HL-60 (cell line): ENCODE measurements at places on chromosomes 7 and 10.

DNA sequence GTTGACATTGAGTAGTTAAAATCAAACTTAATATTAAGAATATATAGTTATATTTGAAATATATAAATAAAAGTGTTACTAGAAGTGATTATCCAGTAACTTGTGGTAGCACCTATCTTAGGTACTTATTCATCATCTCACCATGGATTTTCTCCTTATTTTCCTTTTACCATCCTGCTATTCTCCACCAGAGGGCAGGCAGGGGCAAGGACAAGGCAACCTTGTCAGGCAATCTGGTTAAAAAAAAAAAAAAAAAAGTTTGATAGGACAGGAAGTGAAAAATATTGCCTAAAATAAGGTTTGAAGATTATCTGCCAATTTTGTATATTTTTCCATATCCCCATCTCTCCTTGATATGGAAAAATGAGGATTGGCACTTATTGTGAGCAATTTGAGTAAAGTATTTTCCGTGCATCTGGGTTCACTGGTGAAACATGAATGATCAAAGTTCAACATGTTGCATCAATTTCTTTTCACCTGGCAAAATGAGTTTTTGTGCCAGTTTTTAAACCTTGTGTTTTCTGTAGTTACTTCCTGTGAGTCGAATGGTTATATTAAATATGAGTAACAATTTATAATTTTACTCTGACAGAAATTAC is 256.7 kb downstream of the AGMO start:
- peak; percentile 22 for DNase-seq

DNA sequence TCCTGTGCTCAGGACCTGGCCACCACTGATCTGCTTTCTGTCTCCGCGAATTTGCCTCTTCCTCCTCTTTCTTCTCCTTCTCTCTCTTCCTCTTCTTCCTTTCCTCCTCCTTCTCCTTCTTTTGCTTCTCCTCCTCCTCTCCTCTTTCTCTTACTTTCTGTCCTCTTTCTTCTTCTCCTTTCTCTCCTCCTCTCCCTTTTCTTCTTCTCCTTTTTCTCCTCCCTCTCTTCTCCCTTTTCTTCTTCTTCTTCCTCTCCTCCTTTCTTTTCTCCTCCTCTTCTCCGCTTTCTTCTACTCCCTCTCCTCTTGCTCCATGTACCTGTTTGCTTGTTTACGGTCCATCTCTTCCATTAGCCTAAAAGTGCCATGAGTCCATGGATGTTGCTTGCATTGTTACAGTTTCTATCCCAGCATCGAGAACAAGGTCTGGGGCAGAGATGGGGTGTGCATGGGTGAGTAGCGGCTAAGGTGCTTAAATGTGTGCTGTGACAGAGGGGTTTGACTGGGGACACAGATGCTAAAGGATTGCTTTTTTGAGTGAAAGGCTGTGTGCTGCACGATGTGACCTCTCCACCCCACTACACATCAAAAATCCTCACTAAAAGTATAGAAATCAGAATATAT is 7.7 kb downstream of the SH2D4B start:
- DNase-seq: no peak

DNA sequence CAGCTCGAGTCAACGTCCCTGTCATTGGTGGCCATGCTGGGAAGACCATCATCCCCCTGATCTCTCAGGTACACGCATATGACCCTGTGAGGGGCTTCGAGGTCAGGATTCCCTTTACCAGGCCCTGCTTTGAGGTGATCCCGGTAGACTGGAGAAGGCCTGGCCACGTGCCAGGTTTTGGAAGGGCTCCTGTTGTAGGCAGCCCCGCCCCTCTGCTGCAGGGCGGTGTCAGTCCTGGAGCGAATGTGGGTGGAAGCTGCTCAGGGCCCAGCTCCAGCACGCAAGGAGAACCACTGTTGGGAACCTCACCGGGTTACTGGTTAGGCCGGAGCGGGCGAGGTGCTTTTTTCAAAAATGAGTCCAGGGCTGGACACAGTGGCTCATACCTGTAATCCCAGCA is 15.6 kb downstream of the MDH2 start:
- DNase-seq: no peak

GRCh38 chr10:112783351-112784021 is 166.6 kb upstream of the TCF7L2 start:
- no peak for DNase-seq

GRCh38 chr7:129375141-129375938 is 58.9 kb upstream of the STRIP2 start:
- DNase-seq: no peak

- DNase-seq: no peak
Observed at GRCh38 chr10:38038932-38039245, 28.4 kb downstream of the ZNF33A start.

- no peak for DNase-seq
Observed at GRCh38 chr7:158735935-158736334, 31.3 kb upstream of the NCAPG2 start.

DNA sequence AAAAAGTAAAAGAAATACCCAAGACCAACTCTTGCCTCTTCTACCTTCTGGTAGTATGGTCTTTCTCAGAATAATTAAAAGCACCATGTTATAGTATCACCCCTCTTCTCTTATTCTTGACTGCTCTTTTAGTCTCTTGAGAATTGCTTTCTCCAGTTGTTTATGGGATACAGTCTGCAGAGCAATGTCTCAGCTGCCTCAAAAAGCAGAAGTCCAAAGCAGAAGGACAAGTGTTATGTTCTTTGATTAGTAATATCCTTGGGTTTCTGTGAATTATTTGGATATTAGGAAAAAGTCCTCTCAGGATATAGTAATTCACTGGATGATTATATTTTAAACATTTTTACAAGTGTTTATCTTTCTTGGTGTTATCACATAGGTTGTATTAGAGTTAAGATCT is 7.4 kb downstream of the TAS2R41 start:
- DNase-seq: peak; percentile 18

DNA sequence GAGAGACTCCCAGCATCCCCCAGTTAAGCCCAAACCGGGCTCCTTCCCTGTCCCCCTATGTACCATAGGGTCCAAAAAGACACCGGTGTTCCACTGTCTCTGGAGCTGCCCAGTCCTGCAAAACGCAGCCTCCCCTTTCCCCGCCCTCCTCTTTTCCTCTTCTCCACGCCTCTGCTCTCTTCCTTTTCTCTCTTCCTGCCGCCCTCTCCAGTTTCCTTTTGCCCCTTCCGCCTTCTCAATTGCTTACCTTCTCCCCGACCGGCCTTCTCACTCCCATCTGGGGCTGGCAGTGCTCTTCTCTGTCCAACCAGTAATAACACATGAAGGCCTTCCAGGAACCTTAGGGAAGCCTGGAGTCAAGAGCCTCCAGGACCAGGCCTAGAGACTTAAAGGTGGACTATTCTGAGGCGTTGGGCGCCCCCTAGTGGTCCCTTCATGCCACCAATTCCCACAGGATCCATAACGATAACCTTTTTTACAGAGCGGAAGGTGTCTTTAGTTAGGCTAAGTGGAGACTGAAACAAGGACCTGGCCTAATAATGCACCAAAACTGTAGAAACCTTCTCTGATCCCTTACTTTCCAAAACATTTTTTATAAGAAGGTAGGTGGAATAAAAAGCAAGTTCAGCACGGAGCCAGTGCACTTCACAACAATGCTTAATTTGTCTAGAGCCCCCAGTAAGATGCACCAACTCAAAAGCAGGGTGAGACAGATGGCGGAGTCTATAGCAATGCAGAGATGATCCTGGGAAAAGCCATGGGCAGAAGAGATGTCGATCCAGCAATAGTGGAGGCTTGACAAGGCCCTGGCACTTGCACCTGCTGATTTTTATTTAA is 27.2 kb upstream of the MSRB2 start:
- peak; percentile 25 for DNase-seq

DNA sequence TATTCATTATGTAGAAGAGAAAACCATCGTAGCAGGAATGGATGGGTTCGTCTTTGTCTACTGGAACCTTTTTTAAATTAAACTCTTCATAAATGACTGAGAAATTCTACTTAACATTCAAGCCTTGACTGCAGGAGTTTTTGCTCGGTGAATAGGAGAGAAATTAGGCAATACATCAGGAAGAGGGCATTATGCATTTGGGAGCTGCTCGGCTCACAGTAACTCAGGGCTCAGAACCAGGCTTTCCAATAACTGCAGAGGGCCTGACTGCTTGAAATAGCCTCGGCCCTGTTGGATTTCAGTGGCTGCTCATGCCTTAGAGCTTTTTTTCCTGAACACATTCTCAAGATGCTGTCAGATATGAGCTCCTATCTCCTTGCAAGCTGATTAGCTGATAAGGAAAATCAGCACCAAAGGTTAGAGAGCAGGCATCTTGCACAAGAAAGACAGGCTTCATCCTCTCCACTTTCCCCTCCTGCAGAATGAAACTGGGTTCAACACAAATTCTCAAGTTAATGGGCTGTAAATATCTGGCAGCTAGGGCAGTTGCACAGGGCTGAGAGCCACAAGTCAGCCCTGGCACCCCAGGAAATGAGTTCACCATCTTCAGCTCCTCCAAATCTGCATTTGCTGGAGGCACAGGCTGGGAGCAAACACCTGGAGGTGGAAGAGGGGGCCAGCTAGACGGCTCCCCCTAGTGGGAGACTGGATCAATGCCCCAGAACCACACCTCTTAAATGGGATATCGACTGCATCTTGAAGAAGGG is 24.3 kb downstream of the TECTB start:
- no peak for DNase-seq

GRCh38 chr10:76291885-76292284 is 860.5 kb downstream of the LRMDA start:
- DNase-seq: no peak

DNA sequence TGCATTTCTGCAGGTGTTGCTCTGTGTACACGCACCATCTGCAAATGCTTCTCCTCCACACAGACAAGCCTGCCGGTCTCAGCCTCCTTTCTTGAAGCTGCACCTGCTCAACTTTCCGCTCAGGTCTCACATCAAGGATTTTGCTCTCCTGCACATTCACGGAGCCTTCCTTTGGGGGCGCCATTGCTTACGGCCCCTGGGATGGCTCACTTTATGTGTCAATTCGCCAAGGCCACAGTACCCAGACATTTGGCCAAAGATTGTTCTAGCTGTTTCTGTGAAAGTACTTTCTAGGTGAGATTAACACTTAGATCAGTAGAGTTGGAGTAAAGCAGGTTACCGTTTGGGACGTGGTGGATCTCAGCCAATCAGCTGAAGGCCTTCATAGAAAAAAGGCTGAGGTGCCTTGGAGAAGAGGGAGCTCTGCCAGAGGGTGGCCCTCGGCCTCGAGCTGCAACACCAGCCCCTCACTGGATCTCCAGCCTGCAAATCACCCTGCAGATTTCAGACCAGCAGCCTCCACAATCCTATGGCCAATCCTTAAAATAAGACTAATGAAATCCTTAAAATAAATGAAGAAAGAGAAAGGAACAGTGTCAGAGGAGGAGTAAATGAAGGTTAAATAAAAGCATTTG is 39.9 kb upstream of the PPP2R2D start:
- DNase-seq: no peak

DNA sequence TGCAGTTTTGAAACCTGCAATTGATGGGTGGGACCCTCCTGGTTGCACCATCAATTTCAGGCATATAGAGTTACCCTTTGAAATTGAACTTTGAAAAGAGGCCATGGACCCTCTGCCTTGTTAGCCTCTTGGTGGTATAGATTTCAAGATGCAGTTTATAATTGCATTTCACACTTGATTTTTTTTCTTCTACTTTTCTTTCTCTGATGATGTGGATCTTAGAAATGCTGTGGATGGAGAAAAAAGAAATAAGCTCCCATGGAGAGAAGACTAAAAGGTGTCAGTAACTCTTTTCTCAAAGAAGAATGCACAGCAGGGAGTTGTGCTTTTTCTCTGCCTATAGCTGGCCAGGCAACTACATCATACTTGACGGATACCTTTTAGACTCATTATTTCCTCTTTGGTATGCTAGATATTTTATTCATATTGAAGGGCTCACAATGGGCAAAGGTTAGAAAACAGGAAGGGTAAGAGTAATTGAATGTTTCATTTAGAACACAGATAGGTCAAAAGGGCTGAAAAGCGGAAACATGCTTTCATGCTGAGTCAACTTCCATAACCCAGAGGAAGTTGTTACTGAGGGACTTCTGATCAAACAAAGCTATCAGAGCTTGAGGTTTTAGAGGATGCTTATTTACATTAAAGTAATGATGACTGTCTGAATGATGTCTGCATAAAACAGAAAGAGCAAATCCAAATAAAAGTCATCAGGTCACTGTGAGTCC is 773.2 kb upstream of the LRRN3 start:
- no peak for DNase-seq

- no peak for DNase-seq
Observed at GRCh38 chr10:59719374-59719773, 9.7 kb upstream of the SLC16A9 start.

- DNase-seq: no peak
Observed at GRCh38 chr10:118042336-118042735, 4.4 kb downstream of the RAB11FIP2 start.

DNA sequence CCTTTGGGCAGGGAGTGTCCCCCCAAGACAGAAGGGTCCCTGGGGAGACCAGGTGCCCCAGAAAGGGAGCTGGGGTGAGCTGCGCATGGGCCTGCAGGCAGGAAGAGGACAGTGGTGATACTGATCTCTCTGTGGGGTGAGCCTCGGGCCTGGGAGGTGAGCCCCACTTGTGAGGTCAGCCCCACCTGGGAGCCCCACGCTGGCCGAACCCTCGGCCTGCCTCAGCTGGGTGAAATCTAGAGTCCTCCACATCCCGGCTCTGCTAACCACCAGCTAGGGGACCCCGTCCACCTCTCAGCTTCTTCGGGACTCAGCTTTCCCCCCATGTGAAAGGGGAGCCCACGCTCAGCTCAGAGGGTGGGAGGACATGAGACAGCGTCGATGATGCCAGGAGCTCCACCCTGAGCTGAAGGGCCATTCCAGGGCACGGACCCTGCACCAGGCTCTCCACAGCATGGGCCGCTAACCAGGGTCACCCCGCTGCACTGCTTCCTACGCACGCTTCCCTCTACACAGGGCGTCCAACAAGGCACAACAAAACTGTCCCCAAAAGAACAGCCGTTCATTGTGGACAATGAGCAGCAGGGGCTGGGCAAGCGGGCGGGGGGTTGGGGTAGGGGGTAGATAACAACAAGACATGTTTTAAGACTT is 48.7 kb downstream of the CAMK2B start:
- DNase-seq: no peak

DNA sequence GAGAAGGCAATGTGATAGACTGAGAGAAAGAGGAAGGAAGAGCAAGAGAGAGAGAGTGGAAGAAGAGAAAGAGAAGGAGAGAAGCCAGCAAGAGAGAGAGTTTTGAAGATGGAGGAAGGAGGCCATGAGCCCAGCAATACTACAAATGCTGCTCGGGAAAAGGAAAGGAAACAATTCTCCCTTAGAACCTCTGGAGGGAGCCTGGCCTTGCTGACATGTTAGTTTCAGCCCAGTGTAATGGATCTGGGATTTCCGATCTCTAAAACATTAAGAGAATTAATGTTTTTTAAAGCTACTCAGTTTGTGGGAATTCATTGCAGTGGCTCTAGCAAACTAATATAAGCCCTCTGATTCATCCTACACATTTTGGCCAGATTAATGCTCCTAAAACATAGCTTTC is 206.8 kb upstream of the MTPN start:
- DNase-seq: no peak

GRCh38 chr7:45648671-45648995 is 74.5 kb downstream of the ADCY1 start:
- no peak for DNase-seq

GRCh38 chr10:45450866-45451265 is 76.8 kb downstream of the ALOX5 start:
- peak; percentile 70 for DNase-seq

- DNase-seq: no peak
Observed at GRCh38 chr10:77603534-77603927, 34.1 kb downstream of the KCNMA1 start.
